Small intestine (tissue), 16 donors: ENCODE measurements at places on chromosomes 11 and 22.

DNA sequence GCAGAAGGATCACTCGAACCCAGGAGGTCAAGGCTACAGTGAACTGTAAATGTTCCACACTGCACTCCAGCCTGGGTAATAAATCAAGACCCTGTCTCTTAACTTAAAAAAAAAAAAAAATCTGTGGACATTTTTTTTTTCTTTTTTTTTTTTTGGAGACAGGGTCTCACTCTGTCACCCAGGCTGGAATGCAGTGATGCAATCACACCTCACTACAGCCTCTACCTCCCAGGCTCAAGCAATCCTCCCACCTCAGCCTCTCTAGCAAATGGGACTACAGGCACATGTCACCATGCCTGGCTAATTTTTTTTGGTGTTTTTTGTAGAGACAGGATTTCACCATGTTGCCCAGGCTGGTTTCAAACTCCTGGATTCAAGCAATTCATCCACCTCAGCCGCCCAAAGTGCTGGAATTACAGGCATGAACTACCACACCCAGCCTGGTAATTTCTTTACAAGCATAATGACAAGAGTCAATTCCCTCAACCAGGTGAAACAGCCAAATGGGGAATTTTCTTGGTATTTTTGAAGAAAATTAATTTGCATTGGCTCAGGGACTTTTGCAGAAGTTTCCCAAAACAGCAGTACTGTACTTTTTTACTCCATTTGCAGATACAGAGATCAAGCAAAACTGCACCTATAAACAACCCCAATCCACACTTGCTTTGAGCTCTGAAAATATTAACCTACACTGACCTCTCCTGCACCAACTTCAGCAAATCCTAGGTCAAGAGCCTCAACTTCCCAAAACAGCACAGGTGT is 44.0 kb downstream of the MRTFA start:
- H3K36me3 ChIP-seq, result peaks cover 2% of the 10 kb centered on the region
- H3K4me1 ChIP-seq, result peaks cover under 1% of the 10 kb centered on the region
- H3K27me3 ChIP-seq, result no peaks in the 10 kb centered on the region
- DNase-seq, result no peak
- H3K4me3 ChIP-seq, result no peak overlapping the region

- H3K27ac ChIP-seq, result no peak overlapping the region
- H3K27me3 ChIP-seq, result peaks cover 5% of the 10 kb centered on the region
- DNase-seq, result no peak
Measured at GRCh38 chr22:32682990-32683389, 118.5 kb upstream of the TIMP3 start.

- no peak for DNase-seq
- no peaks in the 10 kb centered on the region for H3K36me3 ChIP-seq
- H3K27me3 ChIP-seq, result no peaks in the 10 kb centered on the region
- H3K27ac ChIP-seq, result no peak overlapping the region
Measured at GRCh38 chr11:113967361-113967760, 7.5 kb upstream of the HTR3A start.

- H3K27ac ChIP-seq, result no peak overlapping the region
- DNase-seq, result no peak
- peaks cover 40% of the 10 kb centered on the region for H3K4me1 ChIP-seq
- H3K27me3 ChIP-seq, result no peaks in the 10 kb centered on the region
- no peaks in the 10 kb centered on the region for H3K36me3 ChIP-seq
Measured at GRCh38 chr11:36361901-36362391, 65.9 kb downstream of the PRR5L start.
